Head of caudate nucleus (tissue), 42 donors: ENCODE measurements at places on chromosomes 6 and 20.

GRCh38 chr20:57651881-57652605 is 31.8 kb upstream of the ZBP1 start:
- no peak for DNase-seq

DNA sequence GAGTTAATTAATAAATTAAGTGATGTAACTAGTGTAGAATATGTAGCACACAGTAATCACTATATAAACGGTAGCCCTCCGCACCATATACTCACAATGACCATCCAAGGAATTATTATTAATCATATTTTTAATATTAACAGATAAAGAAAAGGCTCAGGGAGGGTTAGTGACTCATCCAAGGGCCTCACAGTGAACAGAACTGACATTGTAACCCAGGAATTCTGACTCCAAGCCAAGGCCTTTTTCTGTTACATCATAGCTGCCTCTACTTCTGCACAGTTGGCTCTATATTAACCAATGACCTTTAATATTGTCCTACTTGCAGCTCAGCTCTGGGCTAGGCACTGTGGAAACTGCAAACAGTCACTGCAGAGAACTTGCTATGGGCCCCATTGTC is 117.5 kb upstream of the SIRPG start:
- DNase-seq, result no peak

DNA sequence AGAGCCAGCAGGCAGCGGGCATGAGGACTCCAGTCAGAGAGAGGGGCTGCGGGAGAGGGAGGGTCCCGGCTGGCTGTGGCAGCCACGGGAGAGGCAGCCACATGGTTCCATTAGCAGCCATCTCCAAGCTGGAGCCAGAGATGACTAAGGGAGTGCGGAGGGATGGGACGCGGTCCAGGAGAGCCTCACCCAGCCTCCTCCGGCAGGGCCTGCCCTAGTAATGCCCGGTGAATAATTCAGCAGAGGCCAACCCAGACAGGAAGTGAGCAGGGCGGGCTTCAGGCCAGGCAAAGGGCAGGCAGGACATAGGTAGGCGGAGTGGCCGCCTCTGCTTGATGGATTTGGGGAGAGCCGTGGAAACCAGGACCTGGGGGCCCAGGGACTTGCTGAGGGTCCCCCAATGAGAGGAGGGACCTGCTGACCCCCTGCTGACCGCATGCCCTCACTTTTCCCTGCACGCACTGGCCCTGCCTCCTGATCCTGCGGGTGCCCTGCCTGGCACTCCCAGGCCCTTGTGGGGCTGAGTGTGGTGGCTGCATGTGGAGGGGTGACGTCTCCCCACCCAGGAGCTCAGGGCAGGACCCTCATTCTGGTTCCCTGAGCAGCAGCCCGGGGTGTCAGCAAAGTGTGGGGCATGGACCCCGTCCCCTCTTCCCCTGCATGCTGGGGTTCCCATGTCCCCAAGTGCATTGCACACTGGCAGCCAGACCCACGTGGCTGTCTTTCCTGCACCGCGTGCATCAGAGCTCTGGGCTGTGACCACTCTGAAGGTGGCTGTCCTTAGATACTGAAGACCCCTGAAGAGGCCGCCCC is 51.8 kb upstream of the SLCO4A1 start:
- DNase-seq, result peak; percentile 18

DNA sequence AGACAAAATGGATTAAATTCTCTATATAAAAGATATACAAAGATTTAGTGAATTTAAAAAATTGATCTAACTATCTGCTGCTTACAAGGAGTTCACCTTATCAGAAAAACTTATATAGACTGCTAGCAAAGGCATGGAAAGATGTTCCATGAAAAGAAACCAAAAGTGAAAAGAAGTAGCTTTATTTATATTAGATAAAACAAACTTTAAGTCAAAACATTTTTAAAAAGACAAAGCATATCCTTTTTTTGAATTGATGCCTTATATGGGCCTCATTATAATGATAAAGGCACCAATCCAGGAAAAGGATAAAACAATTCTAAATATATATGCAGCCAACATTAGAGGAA is 334.2 kb downstream of the MEI4 start:
- no peak for DNase-seq

DNA sequence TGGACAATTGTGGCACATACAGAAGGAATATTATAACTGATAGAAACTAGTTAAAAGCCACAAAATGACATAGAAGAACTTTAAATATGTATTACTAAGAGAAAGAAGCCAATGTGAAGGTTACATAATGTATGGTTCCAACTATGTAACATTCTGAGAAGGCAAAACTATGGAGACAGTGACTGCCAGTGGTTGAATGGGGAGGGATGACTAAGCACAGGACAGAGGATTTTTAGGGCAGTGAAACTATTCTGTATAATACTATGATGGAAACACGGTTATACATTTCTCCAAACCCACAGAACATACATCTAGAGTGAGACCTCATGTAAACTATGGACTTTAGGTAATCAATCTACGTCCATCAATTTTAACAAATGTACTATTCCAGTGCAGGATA is 22.4 kb downstream of the SYNCRIP start:
- DNase-seq, result no peak

DNA sequence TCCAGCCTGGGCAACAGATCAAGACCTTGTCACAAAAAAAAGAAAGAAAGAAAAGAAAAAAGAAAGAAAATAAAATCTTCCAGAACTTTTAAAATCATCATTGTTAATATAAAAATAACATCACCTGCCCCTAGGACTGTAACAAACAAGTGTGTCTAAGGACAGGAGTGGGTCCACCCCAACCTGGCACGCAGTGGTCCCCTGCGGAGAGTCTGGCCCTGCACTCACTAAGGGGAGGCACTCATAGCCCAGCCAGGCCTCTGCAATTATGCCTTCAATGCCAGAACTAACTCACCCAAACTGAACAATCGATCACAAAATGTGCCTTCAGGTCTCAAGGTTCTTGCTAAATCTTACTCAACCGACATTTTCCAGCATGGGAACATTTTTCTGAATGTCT is 4.8 kb downstream of the GMEB2 start:
- no peak for DNase-seq

DNA sequence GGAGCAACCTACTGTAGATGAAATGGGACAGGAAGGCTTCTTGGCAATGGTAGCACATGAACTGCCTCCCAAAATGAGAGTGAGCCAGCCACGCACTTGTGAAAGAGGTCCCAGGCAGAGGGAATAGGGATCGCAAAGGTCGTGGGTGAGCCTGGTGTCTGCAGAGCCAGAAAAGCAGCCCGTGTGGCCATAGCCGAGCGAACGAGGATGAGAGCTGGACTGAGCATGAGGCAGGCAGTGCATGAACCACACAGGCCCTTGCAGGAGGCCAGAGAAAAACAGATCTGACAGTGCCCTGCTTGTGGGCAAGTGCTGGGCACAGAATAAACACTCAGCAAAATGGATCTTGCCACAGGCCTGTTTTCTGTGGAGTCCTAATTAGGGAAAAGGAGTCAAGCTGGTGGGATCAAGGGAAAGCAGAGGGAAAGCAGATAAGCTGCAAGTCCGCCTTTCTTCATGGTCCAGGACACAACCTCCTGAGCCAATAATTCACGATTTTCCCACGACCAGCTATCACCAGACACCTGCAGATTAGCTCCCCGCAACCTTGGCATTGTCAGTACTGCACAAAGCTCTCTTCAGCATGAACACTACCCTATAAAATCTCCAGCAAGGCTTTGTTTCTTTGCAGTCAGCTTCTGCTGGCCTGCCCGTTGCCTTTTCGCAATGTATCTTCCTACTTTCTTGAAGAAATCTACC is 44.0 kb downstream of the GCNT2 start:
- no peak for DNase-seq

DNA sequence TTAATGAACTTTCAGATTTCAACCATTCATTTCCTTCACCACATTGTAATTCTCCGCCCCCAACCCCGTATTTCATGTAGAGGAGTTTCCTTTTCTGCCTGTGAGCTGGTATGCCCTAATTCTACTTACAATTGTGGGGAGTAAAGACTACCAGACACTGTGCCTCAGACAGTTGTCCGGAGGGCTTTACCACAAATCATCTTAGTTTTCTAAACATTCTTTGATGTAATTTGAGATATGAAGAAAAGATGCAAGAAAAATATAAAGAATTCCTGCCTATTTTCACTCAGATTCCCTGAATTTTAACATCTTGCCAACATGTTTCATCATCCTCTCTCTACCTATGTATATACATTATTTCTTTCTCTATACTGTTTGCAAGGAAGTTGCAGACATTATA is 28.3 kb upstream of the LOC128125822 start:
- DNase-seq, result no peak

GRCh38 chr6:20946022-20946421 is 411.8 kb downstream of the CDKAL1 start:
- no peak for DNase-seq

DNA sequence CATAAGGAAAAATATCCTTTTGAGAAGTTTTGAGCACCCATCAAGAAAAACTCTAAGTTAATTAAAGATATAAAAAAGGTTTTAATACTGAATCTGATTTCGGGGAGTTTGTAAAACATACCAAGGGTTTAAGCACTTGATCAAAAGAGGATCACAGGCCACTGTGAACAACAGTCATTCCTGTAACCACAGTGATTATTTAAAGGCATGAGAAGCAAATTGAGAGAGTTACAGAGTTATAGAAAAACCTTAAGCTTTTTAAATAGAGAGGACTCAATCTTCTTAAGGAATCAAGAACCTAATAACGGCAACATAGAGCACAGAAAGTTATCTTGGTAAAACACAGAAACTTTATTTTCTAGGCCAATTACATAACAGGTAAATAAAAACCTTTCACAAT is 831.6 kb downstream of the C6orf118 start:
- no peak for DNase-seq

DNA sequence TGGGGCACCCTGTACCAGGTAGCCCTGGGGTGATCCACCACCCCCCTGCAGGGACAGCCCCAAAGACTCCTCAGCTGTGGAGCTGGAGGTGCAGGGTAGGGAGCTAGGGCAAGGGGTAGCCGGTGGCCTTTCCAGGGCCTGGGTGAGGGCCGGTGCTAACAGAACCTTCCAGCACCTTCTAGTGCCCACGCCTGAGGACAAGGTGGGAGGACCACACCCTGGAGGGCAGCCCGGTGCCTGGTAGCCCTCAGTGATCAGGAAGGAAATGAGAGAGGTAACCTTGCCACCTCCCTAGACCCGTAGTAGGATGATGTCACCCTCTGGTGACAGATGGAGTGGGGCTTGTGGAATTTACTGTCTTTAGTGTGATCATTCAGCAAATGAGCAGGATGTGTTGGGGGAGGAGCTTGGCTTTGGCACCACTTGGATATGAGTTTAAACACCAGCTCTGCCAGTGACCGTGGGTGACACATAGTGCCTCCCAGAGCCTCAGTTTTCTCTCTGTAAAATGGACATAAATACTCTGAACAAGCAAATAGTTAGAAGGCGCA is 187.7 kb downstream of the NFATC2 start:
- DNase-seq, result no peak

DNA sequence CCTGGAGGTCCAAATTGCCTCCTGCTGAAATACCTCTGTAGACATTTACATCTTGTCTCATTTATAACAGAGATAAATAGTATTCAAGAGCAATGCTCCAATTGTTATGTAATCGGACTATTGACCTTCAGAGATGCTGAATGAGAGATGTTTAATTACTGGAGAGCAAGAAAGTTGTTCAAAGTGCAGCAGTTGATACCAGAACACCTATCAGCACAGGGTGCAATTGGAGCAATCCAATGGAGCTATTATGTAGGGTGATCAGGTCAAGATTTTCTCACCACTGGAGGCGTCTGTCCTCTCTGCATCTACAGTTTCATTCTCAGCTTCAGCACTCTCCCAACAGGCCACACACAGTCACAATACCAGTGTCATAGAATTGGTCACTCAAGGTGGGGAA is 19.5 kb upstream of the TMX4 start:
- no peak for DNase-seq

DNA sequence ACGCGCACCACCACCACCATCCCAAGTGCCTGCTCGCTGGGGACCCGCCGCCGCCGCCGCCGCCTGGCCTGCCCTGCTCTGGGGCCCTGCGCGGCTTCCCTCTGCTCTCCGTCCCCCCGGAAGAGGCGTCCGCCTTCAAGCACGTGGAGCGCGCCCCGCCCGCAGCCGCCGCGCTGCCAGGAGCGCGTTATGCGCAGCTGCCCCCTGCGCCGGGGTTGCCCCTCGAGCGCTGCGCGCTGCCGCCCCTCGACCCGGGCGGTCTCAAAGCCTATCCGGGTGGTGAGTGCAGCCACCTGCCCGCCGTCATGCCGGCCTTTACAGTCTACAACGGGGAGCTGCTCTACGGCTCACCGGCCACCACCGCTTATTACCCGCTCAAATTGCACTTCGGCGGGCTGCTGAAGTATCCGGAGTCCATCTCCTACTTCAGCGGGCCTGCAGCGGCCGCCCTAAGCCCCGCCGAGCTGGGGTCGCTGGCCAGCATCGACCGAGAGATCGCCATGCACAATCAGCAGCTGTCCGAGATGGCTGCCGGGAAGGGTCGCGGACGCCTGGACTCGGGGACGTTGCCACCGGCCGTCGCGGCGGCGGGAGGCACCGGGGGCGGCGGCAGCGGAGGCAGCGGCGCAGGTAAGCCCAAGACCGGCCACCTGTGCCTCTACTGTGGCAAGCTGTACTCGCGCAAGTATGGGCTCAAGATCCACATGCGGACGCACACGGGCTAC is 7.2 kb downstream of the PRDM13 start:
- DNase-seq, result no peak

DNA sequence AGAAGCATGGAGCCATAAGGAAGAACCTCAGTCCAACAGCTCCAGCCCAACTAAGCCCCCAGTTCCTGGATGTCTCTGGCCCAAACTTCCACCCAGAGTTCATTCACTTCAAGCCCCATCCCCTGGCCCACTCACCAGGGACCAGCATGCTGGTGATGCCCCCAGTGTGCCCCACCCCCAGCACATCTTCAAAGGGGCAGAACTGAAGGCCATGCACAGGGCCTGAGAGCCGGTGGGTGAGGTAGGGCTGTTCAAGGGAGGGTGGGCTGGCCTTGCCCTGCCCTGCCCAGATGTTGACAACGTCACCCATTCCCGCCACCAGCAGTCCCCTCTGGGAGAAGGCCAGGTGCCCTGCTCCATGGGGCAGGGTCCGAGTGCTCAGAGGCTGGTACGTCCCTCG is 3.6 kb downstream of the B3GALT4 start:
- DNase-seq, result no peak

- DNase-seq, result no peak
Observed at GRCh38 chr20:1277529-1278322, 11.6 kb downstream of the SNPH start.

DNA sequence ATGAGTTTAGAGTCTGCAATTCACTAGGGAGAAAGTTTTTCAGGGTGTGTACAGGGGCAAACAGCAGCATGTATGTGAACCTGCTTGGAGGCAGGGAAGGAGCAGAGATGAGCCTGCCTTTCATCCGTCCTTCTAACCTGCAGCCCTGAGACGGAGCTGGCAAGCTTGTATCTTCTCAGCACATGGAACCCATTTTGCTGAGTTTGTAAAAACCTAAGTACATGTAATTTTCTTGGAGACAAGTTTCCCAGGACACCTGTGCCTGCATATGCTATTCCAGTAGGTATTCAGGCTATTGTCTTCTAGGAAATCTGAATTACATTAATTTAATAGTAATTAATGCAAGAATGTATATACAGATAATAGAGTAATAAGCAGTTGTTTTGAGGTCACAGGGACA is 28.8 kb upstream of the MOXD1 start:
- no peak for DNase-seq
